Endodermal cell (in vitro differentiated cells): ENCODE measurements at places on chromosomes 6 and 20. TPM values are rescaled to one million over a fixed set of nuclear protein-coding genes. Genes with fewer than 3 reads are reported as not detected.

GRCh38 chr6:42417641-42418112 is 34.0 kb downstream of the TRERF1 start:
- H3K36me3 ChIP-seq = no peaks in the 10 kb centered on the region
- H3K27me3 ChIP-seq = peaks cover 31% of the 10 kb centered on the region
- DNase-seq = no peak
- no peaks in the 10 kb centered on the region for H3K4me1 ChIP-seq
- H3K4me3 ChIP-seq = no peak overlapping the region

DNA sequence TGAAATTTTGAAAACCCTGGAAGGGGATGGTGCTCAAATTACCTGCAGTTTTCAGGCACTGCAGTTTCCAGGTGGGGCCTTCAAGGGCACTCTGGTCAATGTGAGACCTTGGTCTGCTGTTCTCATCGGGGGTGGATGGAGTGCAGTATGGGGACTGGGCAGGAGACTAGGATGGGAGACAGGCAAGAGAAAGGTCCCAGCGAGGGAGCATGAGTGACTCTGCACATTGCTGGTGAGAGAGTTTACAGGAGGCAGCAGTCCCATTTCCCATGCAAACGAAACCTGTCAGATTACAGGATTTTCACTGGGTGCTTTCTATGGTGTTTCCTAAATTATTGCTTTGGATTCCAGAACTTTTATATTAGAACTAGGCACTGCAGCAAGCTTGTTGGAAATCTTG is 73.5 kb upstream of the DTNBP1 start:
- H3K4me3 ChIP-seq = no peak overlapping the region
- no peak for DNase-seq
- H3K4me1 ChIP-seq = no peaks in the 10 kb centered on the region
- H3K27ac ChIP-seq = no peak overlapping the region

- no peaks in the 10 kb centered on the region for H3K27me3 ChIP-seq
- no peak overlapping the region for H3K27ac ChIP-seq
- no peaks in the 10 kb centered on the region for H3K36me3 ChIP-seq
- no peak overlapping the region for H3K4me3 ChIP-seq
- H3K4me1 ChIP-seq = peaks cover 9% of the 10 kb centered on the region
These were observed 644.3 kb downstream of the HDGFL1 start for GRCh38 chr6:23213651-23214050.

- no peak overlapping the region for H3K4me3 ChIP-seq
- no peaks in the 10 kb centered on the region for H3K27me3 ChIP-seq
- DNase-seq = no peak
- no peak overlapping the region for H3K27ac ChIP-seq
- H3K36me3 ChIP-seq = peaks cover 72% of the 10 kb centered on the region
These were observed 10.8 kb downstream of the MCUR1 start for GRCh38 chr6:13803581-13803980.

DNA sequence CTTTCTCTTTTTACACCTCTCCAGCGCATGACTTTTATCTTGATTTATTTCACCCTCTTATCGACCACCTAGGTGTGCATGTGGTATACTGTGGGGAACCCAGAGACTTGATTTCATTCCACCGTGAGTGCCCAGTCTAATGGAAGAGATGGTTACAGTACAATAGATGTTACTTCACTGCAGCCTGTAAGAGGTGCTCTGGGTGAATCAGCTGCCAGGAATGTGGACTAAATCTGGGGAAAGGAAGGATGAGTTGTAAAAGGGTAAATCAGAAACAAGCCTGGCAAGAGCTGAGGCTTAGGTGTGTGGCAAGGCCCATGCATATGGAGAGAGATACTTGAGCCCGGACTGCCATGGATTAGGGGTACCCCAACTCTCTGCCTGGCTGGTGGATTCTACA is 7.4 kb downstream of the STK35 start:
- no peak for DNase-seq
- no peak overlapping the region for H3K4me3 ChIP-seq
- H3K36me3 ChIP-seq = peaks cover 62% of the 10 kb centered on the region
- no peaks in the 10 kb centered on the region for H3K27me3 ChIP-seq

DNA sequence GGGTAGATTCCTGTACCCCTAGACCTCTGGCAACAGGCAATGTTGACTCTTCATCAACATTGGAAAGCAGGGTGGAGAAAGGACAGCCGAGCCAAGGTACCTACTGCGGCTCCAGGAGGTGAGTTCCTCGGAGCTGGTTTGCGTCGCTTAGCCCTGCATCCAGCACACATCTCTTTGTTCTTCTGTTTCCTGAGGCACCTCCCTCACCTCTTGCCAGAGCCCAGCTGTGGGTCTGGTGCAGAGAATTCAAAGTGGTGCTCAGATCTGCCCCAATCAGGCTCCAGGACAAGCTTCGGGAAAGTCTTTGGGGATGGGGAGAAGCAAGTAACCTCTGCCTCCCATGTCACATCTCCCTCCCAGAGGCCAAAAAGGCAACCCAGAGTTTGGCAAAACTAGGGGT is 2.2 kb downstream of the KCNG1 start:
- H3K27me3 ChIP-seq = peaks cover 17% of the 10 kb centered on the region
- no peak for DNase-seq
- H3K27ac ChIP-seq = no peak overlapping the region
- peaks cover 12% of the 10 kb centered on the region for H3K4me1 ChIP-seq
- H3K4me3 ChIP-seq = peak overlapping the region; percentile 86

GRCh38 chr6:110629153-110629552 is 152.7 kb upstream of the SLC22A16 start:
- H3K36me3 ChIP-seq = peaks cover 3% of the 10 kb centered on the region
- H3K4me1 ChIP-seq = no peaks in the 10 kb centered on the region
- H3K27ac ChIP-seq = no peak overlapping the region
- H3K27me3 ChIP-seq = no peaks in the 10 kb centered on the region

DNA sequence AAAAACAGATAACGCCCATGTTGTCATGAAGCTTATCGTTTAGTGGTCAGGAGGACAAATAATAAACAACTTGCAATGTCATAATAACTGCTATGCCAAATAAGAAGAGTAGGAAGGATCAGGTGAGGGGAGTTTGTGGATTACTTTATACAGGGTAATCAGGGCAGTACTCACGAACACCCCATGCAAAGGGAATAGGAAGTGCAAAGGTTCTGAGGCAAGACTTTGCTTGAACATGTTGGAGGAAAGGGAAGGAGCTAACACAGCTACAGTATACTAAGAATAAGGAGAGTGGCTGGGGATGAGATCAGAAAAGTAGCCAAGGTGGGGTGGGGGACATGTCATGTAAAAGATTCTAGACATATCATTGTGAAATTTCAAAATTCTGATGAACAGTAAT is 292.0 kb upstream of the RUNX2 start:
- no peaks in the 10 kb centered on the region for H3K4me1 ChIP-seq
- DNase-seq = no peak
- H3K27ac ChIP-seq = no peak overlapping the region
- no peaks in the 10 kb centered on the region for H3K36me3 ChIP-seq

- H3K4me3 ChIP-seq = no peak overlapping the region
- H3K27ac ChIP-seq = no peak overlapping the region
- no peaks in the 10 kb centered on the region for H3K36me3 ChIP-seq
- H3K4me1 ChIP-seq = peaks cover 4% of the 10 kb centered on the region
- no peaks in the 10 kb centered on the region for H3K27me3 ChIP-seq
- no peak for DNase-seq
These were observed 233.6 kb upstream of the ASCC3 start for GRCh38 chr6:101114703-101115102.

DNA sequence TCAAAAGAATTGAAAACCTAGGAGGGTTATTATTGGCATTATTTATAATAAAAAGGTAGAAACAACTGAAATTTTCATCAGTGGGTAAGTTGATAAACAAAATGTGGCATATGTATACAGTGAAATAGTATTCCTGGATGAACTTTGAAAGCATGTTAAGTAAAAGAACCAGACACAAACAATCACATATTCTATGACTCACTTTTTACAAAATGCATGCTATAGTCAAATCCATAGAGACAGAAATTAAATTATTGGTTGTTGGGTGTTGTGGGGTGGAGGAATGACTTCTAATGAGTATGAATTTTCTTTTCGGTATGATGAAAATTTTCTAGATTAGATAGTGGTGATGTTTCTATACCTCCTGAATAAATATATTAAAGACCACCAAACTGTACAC is 94.6 kb downstream of the LRRC1 start:
- no peak for DNase-seq
- no peak overlapping the region for H3K27ac ChIP-seq

DNA sequence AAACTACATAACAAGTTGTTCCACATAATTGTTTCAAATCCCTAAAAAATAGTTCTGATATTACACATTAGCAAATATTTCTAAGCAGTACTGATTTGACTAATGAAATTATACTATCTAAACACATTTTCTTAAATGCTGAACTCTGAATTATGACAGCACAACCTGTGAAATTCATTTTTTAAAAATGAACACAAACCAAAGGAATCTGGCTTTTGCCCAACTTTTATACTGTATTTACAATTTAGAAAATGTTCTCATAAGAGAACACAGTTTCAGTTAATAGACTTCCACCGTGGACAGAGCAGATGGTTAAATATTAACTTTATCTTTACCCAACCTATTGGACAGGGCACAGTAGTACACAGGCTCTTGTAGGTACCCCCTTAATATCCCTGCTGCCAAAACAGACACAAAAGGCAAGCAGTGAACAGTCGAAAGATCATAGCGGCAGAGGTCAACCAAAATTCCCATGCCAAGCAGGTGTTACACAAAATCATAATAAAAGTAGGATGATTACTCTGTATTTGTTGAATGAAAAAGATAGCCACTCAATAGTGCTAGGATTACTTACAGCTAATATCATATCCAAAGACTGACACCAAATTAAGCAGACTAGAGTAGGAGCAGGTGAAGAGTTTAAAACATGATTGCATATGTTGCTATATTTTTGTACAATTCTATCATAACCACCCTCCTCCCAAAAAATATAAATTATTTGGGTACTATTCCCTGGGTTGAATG is 122.5 kb downstream of the RNGTT start:
- no peak overlapping the region for H3K4me3 ChIP-seq
- H3K36me3 ChIP-seq = peaks cover 24% of the 10 kb centered on the region
- H3K4me1 ChIP-seq = no peaks in the 10 kb centered on the region
- no peak overlapping the region for H3K27ac ChIP-seq
- DNase-seq = no peak
- H3K27me3 ChIP-seq = no peaks in the 10 kb centered on the region

- DNase-seq = peak; percentile 80
- no peak overlapping the region for H3K4me3 ChIP-seq
- H3K36me3 ChIP-seq = no peaks in the 10 kb centered on the region
These were observed 33.1 kb upstream of the FBXL4 start for GRCh38 chr6:98980819-98981218.

DNA sequence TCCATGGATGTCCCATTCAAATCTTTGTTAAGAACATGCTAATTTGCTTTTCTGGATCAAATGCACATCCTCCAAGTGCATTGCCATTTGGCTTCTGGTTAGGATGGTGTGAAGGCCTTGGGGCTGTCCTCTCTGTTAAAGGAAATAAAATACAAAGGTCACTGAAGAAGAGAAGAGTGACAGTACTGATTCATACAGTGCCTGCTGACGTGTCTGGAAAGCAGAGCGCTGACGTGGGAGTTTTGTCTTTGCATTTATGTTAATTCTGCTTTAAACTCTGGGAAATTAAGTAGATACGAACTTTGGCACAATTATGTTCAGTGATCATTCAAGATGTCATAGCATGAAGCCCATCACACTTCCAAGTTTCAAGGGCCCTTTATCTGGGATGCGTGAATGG is 33.2 kb downstream of the SYNDIG1 start:
- no peaks in the 10 kb centered on the region for H3K36me3 ChIP-seq
- H3K4me1 ChIP-seq = peaks cover 4% of the 10 kb centered on the region
- no peak for DNase-seq
- no peak overlapping the region for H3K27ac ChIP-seq
- no peak overlapping the region for H3K4me3 ChIP-seq
- H3K27me3 ChIP-seq = no peaks in the 10 kb centered on the region

DNA sequence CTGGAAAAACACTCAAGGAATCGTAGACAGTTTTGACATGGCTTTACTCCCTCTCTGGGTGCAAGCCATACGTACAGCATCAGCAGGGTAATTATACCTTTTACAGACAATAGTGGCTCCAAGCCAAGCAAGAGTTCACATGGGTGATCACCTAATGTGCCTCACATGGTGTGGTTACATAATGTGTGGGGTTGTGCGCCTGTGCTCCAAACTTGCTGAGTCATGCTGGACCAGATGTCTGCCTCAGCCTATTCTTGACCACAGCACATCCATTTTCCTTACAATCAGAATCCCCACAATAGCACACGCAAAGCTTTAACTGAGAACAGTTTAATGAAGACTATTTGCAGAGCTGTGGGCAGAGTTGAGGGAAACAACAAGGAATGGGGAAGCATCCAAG is 74.5 kb downstream of the ALDH8A1 start:
- no peak overlapping the region for H3K4me3 ChIP-seq
- H3K27ac ChIP-seq = no peak overlapping the region
- DNase-seq = no peak
- H3K4me1 ChIP-seq = no peaks in the 10 kb centered on the region
- no peaks in the 10 kb centered on the region for H3K27me3 ChIP-seq

GRCh38 chr6:3791526-3792203 is 40.2 kb upstream of the PXDC1 start:
- no peak overlapping the region for H3K27ac ChIP-seq
- no peak for DNase-seq
- no peaks in the 10 kb centered on the region for H3K36me3 ChIP-seq
- no peaks in the 10 kb centered on the region for H3K27me3 ChIP-seq
- no peak overlapping the region for H3K4me3 ChIP-seq

DNA sequence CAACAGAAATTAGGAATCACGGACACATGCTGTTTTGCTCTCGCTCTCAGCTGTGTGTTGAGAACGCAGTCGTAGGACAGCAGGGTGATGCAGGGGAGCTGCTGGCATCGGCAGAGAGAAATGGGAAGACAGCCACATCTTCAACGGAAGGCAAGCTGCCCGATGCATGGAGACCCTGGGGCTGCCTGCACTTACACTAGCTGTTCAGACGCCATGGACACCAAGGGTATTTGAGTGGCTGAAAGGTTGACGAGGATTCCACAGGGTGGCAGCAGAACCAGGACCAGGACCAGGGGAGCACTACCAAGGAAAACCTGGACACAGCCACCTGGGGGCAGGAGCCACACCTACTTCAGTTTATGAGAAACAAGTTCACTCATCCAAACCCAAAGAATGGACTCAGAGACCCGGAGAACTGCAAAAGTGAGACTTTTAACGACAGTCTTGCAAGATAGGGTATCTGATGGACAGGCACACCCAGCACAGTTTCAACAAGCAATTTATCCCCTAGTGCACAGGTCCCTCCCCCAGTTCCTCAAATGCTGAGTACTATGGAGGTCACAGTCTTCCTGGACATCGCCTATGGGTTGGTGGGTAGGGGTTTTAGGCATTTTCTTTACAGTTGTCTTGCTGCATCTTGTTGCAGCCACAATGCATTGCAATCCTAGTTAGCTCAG is 56.3 kb upstream of the ENTPD6 start:
- H3K27me3 ChIP-seq = peaks cover 34% of the 10 kb centered on the region
- H3K36me3 ChIP-seq = no peaks in the 10 kb centered on the region

The NKX2-4 gene
- total RNA-seq = not detected in 2 replicates

The SYNDIG1 gene
- 3.8 and 5.5 TPM in 2 replicates for total RNA-seq

The C6orf58 gene
- total RNA-seq = not detected in 2 replicates

The HSPA1L gene
- total RNA-seq = 1.4 and 1.5 TPM in 2 replicates

The TRIM10 gene
- not detected in 3 replicates for total RNA-seq

The COL11A2 gene
- total RNA-seq = 1.4 to 2.8 TPM (median 2.3 TPM) in 3 replicates

The BPIFB1 gene
- 0.26 and 0.41 TPM in 2 replicates for total RNA-seq

The TMEM63B gene
- total RNA-seq = 58.8 and 64.6 TPM in 2 replicates
